ENCODE measurements at places on chromosomes 7 and 10.

- DNase-seq, result no peak
These were observed 174.2 kb downstream of the PTN start for GRCh38 chr7:137169282-137169698.

DNA sequence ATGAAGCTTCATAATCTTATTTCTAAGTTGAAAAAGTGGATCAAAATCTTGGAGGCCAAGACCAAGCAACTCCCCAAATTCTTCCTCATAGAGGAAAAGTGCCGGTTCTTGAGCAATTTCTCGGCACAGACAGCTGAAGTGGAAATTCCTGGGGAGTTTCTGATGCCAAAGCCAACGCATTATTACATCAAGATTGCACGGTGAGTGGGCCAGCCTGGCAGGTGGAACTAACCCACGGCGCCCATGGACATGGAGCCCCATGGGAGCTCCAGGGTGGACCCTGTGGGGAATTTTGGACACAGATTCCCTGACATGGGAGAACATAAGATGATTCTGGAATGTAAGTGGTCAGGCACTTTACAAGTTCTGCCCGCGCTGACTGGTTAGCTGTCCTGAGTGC lies 125.9 kb downstream of the TRRAP start:
- DNase-seq, result no peak

DNA sequence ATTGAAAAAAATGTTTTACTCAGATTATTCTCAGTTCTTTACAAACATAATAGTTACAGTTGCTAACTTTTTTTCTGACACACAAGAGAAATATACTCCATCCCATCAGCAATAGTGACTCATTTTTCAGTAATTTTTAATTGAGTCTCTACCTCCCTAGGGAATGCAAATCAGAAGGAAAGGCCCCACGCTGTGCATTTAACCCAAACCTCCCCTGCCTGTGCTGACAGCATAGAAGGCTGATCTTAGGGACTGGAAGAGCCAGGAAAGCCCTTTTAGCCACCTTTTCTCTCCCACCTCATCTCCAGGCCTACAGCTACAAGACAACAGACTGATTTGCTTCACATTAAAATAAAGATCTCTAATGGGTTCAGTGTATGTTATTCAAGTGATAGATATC lies 24.7 kb upstream of the PIK3CG start:
- DNase-seq, result no peak

- DNase-seq, result no peak
These were observed 13.3 kb upstream of the SLC16A12 start for GRCh38 chr10:89548673-89549072.

DNA sequence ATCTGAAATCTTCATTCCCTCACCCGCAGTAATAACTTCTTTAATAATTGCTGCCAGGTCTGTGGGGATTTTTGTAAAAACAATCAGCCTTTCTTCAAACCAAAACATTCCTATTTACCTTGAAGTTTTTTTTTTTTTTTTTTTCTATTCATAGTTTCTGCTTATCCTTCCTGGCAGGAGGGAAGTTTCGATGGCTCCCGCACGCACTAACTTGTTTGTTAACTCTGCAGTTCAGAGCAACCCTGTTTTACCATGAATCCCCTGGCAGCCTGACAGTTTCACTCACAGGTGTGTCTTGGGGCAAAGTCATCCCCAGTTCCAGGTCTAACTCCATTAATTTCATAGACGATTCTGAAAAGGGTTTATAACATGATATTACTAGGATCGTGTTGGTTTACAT lies 149.3 kb downstream of the KLF6 start:
- no peak for DNase-seq

DNA sequence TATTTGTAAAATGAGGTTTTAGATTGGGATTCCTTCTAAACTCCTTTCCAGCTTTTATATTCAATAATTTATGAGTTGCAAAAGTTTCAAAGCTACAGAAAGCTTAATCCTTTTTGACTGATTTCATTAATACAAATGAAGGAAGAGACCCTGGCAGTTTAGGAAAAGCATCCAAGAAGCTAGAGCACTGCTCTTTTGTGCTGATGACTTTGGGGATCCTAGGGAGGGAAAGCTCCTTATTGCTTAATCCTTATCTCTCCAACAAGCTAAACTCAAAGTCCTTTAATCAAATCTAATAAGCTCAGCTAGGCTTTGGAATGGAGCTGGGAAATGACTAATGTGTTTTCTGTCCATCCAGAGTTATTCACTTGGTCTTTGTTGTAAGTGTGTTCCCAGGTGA lies 285.4 kb downstream of the ACTR3B start:
- no peak for DNase-seq

GRCh38 chr7:18520450-18521235 lies 25.1 kb downstream of the HDAC9 start:
- no peak for DNase-seq

- no peak for DNase-seq
These were observed 430.9 kb downstream of the ACTR3B start for GRCh38 chr7:153190452-153190851.

DNA sequence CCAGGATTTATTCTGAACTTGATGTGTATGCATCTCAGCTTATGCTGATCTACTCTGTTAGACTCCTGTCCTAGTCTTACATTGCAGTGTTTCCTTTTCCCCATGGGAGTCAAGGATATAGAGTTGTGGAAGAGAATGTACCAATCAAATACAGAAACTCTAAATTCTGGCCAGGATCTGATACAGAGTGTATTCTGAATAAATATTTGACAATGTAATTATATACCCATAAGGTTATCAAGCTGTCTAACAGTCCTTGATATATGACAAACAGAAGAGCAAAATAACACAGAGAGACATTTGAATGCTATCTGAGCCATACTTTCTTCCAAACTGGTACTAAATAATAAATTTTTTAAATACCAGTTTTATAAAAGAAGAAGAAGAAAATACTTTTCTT lies 116.8 kb downstream of the ETV1 start:
- DNase-seq, result no peak

GRCh38 chr10:91944880-91945630 lies 21.5 kb downstream of the BTAF1 start:
- no peak for DNase-seq

DNA sequence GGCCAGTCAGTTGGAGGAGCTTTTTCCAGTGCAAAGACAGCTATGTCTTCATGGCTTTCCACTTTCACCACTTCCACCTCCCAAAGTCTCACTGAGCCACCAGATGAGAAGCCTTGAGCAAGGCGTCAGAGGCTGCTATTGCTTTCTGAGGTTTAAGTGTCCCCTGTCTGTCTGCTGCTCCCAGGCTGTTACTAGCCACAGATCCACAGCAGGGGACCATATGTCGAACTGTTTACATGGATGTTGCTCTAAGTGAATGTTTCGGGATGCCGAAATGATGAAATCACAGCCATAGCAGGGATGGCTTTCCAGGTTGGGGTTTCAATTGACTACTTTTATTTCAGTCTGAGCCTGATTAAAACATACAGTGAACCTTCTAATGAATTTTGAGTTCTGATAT lies 88.5 kb downstream of the AVL9 start:
- no peak for DNase-seq

DNA sequence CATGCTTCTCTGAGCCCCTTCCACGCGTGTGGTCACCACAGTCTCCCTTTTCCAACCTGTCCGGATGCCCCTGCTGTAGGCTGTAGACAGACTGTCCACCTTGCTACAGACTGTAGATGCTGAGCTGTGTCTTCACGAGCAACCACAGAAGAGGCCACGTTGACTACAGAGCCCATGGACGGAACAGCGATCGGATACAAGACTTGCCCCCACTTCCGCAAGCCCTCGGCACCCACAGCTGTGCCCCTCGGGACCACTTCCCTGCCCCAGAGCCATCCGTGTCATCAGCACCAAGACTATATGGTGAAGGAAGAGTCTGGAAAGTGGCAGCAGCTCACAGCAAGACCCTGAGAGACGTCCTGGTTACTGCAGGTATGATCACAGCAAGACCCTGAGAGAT lies 491.4 kb downstream of the DNAJB6 start:
- DNase-seq, result no peak

GRCh38 chr7:149125863-149126661 lies at the start of gene ZNF425:
TSS of gene ZNF425 (minus strand) at chr7:149126324. CDS start at chr7:149126213, 111 bp downstream.
- peak; percentile 89 for DNase-seq

DNA sequence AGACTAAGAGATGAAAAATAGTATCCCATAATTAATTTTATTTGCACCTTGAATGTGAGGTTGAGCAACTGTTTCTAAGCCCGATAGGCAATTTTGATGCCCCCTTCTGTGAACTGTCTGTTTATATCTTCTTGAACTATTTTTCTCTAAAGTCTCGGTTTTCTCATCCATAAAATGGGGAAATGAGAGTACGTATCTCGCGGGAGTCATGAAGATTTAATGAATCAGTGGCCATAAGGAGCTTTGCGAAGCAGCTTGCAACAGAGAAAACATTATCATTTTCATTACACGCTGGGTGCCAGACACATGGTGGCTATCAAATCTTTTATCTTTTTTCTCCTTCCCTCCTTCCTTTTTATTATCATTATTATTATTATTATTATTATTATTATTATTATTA lies 108.1 kb upstream of the CARD11 start:
- no peak for DNase-seq

DNA sequence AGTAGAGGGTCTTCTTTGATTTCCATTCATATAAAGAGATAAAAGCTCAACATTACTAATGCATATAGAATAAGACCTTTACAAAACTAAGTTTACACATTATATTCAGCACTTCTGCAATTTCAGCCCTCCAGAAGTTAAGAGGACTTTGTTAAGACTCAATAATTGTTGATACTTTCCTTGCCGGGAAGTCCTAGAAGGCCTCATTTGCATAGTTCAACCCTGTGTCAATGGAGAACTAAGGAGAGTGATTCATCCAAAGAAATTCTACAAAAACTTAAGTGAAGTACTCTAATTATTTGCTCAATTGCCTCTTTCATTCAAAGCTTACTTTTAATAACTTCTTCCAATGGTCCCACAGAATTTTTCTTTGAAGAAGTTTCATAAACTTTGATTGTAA lies 1060.3 kb upstream of the CELF2 start:
- no peak for DNase-seq

- DNase-seq, result no peak
These were observed 26.7 kb upstream of the CUL1 start for GRCh38 chr7:148672041-148672440.

- no peak for DNase-seq
These were observed 3.4 kb upstream of the VOPP1 start for GRCh38 chr7:55575733-55576132.

DNA sequence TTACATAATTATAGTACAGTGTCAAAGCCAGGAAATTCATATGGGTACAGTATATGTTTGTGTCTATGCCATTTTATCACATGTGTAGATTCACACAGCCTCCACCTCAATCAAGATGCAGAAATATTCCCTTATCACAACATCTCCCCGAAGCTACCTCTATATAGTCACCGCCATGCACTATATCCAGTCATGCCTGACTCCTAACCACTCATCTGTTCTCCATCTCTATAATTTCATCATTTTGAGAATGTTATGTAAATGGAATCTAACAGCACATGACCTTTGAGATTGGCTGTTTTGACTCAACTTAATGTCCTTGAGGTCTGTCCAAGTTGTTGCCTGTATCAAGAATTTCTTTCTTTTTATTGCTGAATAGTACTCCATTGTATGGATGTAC lies 22.3 kb upstream of the SLC25A13 start:
- no peak for DNase-seq

GRCh38 chr10:129773359-129773990 lies 190.6 kb downstream of the EBF3 start:
- no peak for DNase-seq

DNA sequence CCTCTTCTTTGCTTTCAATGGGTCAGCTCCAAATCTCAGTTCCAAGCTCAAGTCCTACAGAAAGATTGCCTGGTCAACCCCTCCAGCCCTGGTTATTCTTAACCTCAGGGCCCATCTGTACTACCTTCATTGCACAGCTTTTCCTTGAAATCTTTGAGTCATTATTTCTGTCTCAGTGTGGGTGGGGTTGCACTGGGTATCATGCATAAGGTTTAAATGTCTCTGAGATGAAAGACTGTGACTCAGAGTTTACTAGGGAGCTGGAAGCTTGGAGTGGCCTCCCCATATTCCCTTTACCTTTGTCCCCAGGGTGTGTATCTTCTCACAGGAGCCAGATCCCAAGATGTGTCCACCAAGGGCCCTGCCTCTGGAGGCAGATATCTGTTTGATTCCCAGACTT lies 3.3 kb upstream of the OR6V1 start:
- no peak for DNase-seq

- no peak for DNase-seq
These were observed 133.1 kb upstream of the AGK start for GRCh38 chr7:141418066-141418465.

GRCh38 chr7:138317044-138317596 lies 142.9 kb upstream of the TRIM24 start:
- no peak for DNase-seq

GRCh38 chr7:85289279-85289678 lies 102.4 kb upstream of the SEMA3D start:
- DNase-seq, result no peak

DNA sequence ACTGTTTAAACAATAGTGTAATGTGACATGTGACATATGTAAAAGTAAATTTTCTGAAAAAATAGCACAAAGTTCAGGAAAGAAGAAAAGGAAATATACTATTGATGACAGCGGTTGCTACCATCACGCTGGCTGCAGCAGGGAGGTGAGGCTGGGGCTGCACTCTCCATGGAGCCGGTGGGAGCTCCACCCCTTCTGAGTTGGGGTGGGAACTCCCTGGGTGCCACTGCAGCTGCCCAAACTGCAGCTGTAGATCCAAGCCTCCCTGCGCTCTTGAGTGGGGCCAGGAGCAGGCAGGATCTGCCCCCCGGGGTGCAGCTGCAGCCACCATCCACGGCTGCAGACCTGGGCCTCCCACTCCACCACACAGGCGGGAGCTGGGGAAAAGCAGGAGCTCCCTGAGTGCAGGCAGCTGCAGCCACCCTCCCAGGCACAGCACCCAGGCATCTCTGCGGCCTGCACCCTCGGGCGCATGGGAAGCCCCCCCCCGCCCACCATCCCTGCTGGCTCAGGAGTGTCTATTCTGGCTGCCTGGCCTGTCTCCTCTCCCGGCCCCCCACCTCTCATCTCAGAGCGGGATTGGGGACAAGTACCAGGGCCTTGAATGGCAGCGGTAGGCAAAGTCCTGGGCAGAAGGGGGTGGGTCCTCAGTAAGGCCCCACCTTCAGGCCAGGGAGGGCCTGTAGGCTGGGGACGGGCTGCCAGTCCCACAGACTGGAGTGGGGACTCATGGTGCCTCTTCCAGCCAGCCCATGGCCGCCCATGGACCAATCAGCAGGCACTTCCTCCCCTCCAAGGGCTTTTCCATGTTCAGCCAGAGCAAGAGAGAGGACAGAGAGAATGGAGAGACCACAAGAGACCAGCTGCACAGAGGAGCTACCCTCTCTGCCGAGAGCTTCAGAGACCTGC lies 50.1 kb downstream of the TNS3 start:
- no peak for DNase-seq

GRCh38 chr10:92834331-92834730 lies 14.0 kb upstream of the EXOC6 start:
- no peak for DNase-seq

DNA sequence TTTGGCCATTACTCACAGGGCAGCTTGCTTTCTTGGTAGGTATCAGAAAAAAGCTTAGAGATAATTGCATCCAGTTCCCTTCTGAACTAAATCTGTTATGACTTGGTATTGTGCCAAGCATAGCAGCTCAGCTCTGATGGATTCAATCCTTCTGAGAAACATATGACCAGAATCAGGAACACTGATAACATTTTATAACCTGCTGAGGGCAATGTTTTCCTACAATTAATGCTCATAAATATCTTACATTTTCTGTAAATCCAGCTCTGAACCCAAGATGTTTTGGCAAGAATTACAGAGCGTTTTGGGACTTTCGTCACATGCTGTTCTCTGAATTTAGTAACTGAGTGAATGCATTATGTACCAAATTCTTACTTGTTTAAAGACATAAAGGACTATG lies 167.8 kb downstream of the KIF20B start:
- no peak for DNase-seq

All from activated naive CD4-positive, alpha-beta T cell (primary cell).